ENCODE measurements at places on chromosomes 3 and 15.

- DNase-seq = no peak
Measured at GRCh38 chr15:86445579-86446252, 366.0 kb downstream of the AGBL1 start.

DNA sequence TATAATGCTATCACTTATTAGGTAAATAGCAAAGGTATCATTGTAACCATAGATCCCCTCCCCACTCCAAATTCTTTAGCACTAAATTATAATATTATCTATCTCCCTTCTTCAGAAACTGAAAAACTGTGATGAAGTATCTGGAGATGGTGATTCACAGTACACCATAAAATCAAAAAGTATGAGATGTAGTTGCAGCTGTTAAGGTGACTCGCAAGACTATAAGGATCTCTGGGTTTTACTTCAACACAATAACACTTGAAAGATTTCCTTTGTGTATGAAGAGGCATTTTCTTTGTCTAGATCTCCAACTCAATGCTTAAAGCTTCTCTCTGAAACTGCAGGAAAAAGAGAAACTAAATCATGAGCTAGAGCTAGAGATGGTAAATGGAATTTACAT, 46.9 kb downstream of the IFT57 start:
- DNase-seq = no peak

- no peak for DNase-seq
Measured at GRCh38 chr15:74829486-74829885, 3.1 kb downstream of the CPLX3 start.

GRCh38 chr15:101258238-101259144, 6.6 kb upstream of the CHSY1 start:
- peak; percentile 47 for DNase-seq

- no peak for DNase-seq
Measured at GRCh38 chr3:124384527-124384926, 345.7 kb upstream of the UMPS start.

DNA sequence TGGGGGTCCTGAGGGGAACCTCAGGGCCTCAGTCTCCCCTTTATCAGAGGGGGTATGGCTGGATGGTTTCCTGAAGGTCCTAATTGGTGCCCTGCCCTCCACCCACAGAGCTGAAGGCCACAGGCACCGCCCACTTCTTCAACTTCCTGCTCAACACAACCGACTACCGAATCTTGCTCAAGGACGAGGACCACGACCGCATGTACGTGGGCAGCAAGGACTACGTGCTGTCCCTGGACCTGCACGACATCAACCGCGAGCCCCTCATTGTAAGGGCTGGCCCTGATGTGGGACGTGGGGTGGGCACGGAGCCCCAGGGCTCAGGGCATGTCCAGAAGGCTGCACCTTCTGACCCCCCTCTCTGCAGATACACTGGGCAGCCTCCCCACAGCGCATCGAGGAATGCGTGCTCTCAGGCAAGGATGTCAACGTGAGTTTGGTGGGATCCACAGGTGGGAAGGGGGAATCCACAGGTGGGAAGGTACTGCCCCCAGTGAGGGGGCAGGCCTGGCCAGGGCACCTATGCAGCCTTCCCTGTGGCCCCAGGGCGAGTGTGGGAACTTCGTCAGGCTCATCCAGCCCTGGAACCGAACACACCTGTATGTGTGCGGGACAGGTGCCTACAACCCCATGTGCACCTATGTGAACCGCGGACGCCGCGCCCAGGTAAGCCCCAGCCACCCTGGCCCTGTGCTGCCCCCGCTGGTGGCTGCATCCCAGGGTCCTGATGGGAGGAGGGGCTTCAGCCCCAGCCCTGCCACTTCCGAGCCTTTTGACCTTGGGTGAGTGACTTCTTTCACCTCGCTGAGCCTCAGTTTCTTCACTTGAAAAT, 17.5 kb upstream of the GNAT1 start:
- no peak for DNase-seq

DNA sequence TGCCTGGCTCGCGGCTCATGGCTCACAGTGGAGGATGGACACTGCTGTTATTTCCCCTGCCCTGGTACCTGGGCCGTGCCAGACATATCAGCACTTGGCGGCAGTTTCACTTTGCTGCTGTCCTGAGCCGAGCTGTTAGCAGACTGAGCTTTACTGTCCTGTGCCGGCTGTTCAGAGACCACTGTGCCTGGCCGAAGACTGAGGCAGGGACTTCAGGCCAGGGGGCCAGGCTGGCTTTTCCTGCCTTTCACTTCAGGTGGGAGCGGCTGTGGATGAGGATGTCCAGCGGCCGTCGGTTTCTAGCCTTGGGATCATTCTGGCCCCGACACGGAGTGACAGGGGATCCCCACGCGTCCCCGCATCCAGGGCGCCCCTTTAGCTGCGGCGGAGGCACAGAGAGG, 1.1 kb downstream of the ATP10A start:
- no peak for DNase-seq

GRCh38 chr15:44300572-44300971, 12.1 kb downstream of the GOLM2 start:
- no peak for DNase-seq

- DNase-seq = no peak
Measured at GRCh38 chr3:60475096-60475495, 776.2 kb downstream of the FHIT start.

GRCh38 chr3:179772297-179772696, 119.5 kb downstream of the USP13 start:
- DNase-seq = no peak

DNA sequence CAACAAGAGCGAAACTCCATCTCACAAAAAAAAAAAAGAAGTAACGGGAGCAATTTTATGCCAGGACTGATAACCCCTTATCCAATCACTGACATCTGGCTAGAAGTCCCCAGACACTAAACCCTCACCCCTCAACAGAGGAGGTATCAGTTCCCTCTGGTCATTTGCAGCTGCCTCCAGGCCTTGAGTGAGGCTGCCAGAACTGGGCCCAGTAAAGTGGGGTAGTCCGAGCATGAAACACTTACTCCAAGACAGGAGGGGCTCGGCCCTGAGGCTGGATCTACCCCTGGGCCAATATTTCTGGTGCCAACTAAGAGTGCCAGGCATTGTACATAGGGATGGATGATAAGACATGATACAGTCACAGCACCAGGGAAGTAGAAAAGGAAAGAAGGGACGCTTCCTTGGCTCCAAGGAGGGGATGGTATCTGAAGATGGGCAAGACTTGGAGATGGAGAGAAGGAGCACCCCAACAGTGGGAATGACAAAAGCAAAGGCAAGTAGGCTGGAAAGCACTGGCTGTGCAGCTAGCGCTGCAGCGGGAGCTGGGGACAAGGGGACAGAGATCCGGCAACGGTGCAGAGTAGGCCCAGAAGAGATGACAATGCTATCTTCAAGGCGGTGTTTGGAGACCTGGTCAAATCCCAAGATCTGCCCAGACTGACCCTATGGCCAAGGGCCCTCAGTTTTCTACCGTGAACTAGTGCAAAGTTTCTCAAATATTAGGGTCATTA, 2.2 kb downstream of the XXYLT1 start:
- no peak for DNase-seq

DNA sequence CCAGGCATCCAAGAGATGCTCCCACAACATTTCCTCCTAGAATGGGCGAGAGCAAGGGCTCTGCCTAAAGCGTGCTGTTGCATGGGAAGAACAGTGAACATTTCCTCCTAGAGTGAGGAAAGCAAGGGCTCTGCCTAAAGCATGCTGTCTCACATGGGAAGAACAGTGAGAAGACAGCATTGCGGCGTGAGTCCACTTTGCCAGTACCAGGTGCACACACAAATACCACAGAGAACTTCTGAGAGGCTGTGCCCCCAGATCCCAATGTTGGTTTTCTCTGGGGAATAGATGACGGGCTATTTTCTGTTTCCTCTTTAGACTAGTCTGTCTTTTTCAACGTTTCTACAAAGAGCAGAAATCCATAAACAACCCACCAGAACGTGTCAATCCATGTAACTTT, 142.9 kb downstream of the LRRK1 start:
- no peak for DNase-seq

DNA sequence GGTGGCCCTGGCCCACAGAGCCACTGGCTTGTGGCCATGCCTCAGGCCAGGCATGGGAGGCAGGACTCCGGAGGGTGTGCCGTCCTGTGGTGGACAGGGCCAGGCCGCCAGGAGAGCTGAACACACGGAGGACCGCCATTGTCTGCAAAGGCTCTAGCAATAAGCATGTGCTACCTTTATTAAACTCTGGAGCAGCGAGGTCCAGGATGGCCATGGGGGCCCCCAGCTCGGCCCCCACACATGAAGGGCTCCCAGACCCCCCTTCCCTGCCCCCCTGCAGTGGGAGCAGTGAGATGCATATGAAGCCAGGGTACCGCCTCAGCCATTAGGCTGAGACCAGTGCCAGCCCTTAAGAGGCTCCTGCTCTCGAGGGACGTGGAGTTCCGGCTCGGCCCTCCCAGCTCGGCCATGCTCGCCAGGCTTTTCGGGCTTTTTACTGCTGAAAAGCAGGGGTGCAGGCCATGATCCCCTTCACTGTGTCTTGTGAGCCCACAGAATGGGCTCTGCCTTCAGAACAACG, 2.7 kb downstream of the AMIGO3 start:
- DNase-seq = no peak

GRCh38 chr3:12707449-12707848, 43.5 kb upstream of the RAF1 start:
- no peak for DNase-seq

- DNase-seq = no peak
Measured at GRCh38 chr3:39970982-39971381, 161.6 kb downstream of the MYRIP start.

GRCh38 chr3:119388577-119388976, 74.8 kb downstream of the TMEM39A start:
- DNase-seq = no peak

- no peak for DNase-seq
Measured at GRCh38 chr3:69020424-69020823, 6.9 kb upstream of the EOGT start.

DNA sequence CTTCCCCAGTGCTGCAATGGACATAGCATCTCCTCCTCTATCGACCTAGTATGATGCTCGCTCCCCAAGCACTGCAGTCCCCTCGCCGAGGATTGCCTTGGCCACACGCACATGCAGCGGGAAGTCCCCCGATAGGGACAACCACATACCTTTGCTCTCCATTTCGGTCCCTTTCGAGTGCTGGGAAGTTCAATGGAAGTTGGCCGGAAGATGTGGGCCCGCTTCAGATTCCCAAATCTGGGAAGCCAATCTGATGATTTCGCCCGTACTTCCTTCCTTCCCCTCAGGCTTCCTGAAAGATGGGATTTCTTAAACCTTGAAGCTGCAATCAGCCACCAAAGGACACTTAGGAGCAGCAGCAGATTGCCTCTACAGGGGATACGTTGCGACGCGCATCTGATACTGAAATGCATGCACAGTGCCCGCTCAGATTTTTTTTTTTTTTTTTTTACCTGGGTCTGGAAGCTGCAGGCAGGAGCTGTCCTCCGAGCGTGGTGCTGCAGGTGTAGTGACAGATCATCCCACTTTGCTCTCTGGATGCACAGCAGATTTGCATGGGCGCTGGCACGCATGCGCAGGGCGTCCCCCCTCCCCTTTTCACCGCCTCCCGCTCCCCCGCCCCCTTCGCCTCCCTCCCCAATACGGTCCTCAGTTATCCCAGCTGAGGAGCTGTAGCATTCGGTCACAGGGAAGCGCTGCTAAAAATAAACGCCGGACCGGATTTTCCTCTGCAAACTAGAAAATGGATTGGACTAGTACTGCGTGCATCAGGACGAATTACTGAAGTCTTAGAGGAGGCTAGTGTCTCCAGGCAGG, at the start of gene FGF12:
Gene FGF12, minus strand, starts transcription at position 510 of the 816 bp plus-strand sequence.
- DNase-seq = no peak

DNA sequence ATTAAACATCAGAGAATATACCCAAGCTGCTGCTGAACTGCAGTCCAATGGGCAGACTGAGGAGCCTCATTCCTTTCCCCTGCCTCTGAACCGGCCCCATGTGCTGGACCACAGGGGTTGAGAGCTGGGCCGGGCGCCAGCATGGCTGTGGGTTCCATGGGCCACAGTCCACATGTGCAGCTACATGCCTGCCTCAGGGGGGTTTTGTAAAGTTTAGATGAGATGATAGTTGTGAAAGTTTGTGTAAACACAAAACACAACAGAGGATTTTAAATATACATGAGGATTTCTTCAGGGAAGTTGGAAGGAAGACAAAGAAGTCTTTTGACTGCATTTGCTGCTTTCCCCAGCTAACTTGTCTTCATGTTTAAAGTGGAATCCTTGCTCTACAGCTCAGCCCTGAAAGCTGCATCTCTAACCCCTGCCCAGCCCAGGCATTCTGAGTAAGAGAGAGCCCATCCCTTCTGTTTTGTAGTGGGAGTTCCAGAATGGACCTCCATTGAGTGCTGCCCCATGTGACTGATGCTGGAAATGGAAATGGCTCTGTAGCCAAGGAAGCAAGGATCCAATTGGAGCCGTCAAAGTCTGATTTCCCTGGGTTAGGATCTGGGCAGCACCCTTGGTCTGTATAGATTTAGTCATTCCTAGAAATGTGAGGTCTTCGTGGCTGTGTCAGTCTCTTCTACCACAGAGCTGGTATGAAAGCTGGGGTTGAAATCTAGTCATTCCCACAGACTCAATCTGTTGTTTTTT, 17.5 kb downstream of the SLC12A8 start:
- no peak for DNase-seq

- DNase-seq = no peak
Measured at GRCh38 chr15:44596511-44597010, 59.6 kb downstream of the EIF3J start.

- no peak for DNase-seq
Measured at GRCh38 chr3:173742491-173742890, 344.9 kb downstream of the NLGN1 start.

- DNase-seq = no peak
Measured at GRCh38 chr3:134216191-134216764, 34.4 kb downstream of the RYK start.

DNA sequence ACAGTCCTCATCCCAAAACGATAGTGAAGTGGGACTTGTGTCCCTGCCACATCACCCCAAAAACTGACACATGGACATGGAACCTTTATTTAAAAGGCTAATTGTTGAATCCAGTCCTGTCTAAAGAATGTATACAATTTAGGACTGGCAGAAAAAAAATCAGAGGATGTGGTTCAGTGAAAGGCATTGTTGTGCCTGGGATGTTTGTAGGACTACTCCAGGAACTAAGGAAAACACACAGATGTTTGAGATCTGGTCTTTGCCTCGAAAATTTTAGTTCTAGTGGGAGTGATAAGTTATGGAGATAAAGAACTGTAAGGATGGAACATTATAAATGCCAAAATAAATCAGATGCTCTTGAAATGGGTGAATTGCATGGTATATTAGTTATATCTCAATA, 27.2 kb downstream of the VGLL4 start:
- no peak for DNase-seq

DNA sequence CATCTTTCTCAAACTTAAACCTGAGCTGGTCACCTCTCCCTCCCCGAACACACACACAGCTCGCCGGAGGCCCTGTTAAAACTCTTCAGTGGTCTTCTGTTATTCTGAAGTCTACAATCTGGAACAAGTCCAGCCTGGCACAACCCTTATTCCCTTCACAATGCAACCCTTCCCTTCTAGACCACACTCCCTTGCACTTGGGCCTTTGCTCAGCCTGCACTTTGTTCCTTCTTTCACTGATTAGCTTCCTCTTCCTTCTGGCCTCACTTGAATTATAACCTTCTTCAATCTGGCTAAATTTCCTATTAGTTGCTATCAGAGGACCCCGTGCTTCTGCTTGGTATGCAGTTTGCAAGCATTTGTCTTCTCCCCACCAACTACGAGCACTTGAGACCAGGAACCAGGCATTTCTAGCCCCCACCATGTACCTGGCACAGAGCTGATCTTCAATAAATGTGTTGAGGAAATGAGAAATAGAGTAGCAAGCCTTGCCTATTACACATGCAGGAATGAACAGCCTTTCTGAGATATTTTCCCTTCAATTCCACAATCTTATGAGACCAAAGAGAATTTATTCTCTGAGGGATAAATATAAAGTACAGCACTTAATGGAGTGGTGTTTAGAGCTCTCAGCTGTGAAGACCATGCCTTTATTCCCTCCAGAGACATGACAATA, 663.1 kb upstream of the ADAMTS9 start:
- no peak for DNase-seq
